Activated CD4-positive, alpha-beta T cell treated with anti-CD3 and anti-CD28 coated beads, Interleukin-2, amount 10 ng/mL, durations not matched to agents 24 days and 14 days (primary cell): ENCODE measurements at places on chromosomes 12 and 14. TPM values are rescaled to one million over a fixed set of nuclear protein-coding genes. Genes with fewer than 3 reads are reported as not detected.

The TARBP2 gene
- total RNA-seq, result 49.7 and 52.2 TPM in 2 replicates

The IGF1 gene
- total RNA-seq, result 1.1 and 1.8 TPM in 2 replicates

The GPR135 gene
- total RNA-seq, result 1.8 and 2.0 TPM in 2 replicates

The LRRC43 gene
- 0.33 TPM in 1 of 2 replicates, not detected in the other for total RNA-seq

The CLEC4A gene
- total RNA-seq, result 0.97 and 1.5 TPM in 2 replicates

The GLS2 gene
- 1.9 and 2.4 TPM in 2 replicates for total RNA-seq

GRCh38 chr14:33120341-33120740, 181.7 kb downstream of the NPAS3 start:
- H3K27me3 ChIP-seq, result no peaks in the 10 kb centered on the region
- H3K4me3 ChIP-seq, result no peak overlapping the region
- DNase-seq, result no peak
- H3K27ac ChIP-seq, result no peak overlapping the region

DNA sequence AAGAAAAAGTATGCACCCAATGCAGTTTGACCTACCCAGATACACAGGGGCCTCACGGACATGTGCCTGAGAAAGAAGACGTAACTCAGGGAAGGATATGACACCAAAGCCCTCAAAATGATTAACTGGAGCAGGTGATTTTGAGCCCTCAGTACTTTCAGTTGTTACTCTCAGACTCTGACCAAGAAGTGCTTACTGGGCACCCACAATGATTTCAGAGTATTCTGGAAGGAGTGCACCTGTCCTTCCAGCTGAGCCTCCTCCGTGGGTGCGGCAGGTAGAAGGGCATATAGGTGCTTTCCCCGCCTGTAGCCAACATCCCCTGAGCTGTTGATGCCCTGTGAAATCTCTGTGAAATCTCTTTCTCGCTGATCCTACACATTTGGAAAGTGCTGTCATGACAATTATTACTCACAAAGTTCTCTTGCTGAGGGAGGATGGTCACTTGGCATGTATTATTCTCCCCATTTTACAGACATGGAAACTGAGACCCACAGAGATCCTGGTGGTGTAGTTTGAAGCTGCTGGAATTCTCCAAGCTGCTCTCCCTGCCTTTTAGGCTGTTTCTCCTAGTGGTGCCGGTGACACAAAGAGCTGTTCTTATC, 154.3 kb upstream of the CCND2 start:
- peak overlapping the region; percentile 73 for H3K4me3 ChIP-seq
- H3K27ac ChIP-seq, result peak overlapping the region; percentile 89
- peak; percentile 81 for DNase-seq
- no peaks in the 10 kb centered on the region for H3K27me3 ChIP-seq
- peaks cover 60% of the 10 kb centered on the region for H3K4me1 ChIP-seq

GRCh38 chr12:69608114-69608513, 2.6 kb downstream of the LRRC10 start:
- H3K4me1 ChIP-seq, result no peaks in the 10 kb centered on the region
- peaks cover 5% of the 10 kb centered on the region for H3K36me3 ChIP-seq
- H3K27ac ChIP-seq, result no peak overlapping the region
- H3K27me3 ChIP-seq, result peaks cover 5% of the 10 kb centered on the region

DNA sequence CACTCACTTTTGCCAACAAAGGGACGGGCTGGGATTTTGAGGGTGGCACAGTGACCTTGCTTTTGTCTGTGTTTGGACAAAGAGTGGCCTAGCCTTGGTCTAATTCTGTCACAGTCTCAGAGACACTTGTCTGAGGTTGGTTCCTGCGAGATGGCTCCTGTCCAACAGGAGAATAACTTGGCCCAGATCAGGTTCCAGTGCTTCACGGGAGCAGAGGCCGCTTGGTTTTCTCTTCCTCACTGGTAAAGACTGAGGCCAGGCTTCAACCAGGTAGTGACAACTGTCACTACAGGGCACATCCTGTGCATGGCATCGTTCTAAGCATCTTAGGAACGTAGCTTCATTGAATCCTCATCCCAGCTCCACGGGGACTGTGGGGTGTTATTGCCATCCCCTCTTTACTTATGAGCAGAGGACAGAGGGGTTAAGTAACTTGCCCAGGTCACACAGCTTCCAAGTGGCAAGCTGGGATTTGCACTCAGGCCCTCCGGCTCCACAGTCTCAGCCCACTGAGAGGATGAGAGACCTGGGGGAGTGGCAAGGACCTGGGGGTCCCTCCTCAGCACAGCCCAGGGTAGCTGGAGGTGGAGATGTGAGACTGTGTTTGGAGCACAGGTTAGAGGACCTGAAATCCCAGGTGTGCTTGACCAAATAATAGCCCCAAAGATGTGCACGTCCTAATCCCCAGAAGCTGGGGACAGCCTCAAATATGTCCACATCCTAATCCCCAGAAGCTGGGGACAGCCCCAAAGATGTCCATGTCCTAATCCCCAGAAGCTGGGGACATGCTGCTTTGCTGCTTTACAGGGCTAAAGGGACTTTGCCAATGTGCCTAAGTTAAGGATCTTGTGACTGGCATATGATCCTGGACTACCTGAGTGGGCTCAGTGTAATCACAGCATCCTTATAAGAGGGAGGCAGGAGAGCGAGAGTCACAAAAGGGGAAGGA, 179.2 kb upstream of the RTL1 start:
- H3K27me3 ChIP-seq, result peaks cover 31% of the 10 kb centered on the region
- DNase-seq, result no peak
- H3K36me3 ChIP-seq, result no peaks in the 10 kb centered on the region
- no peaks in the 10 kb centered on the region for H3K4me1 ChIP-seq
- no peak overlapping the region for H3K27ac ChIP-seq

DNA sequence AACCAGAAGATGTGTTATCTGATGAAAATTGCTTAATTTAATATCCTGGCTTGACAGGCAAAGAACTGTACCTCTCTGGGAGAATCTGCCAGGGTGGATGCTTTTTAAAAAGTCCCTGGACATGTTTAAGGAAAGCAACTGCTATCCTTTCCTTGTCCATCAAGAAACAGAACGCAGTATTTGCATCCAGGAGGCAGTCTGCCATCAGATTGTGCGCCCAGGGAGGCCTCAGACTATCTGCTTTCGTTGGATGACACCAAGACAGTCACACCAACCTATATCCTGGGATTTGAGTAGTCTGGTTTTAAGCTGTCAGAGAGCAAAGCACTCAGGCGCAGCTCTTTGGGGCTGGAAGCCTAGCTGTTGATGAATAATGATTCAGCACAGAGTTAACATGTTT, 121.9 kb downstream of the TBX5 start:
- DNase-seq, result no peak
- H3K4me3 ChIP-seq, result no peak overlapping the region
- no peaks in the 10 kb centered on the region for H3K36me3 ChIP-seq
- H3K27me3 ChIP-seq, result peaks cover 1% of the 10 kb centered on the region
- no peak overlapping the region for H3K27ac ChIP-seq

GRCh38 chr12:128266086-128266485, 884 bp upstream of the TMEM132C start:
- H3K4me1 ChIP-seq, result no peaks in the 10 kb centered on the region
- no peak overlapping the region for H3K27ac ChIP-seq
- no peak overlapping the region for H3K4me3 ChIP-seq
- no peaks in the 10 kb centered on the region for H3K36me3 ChIP-seq
- peaks cover 25% of the 10 kb centered on the region for H3K27me3 ChIP-seq
- no peak for DNase-seq

DNA sequence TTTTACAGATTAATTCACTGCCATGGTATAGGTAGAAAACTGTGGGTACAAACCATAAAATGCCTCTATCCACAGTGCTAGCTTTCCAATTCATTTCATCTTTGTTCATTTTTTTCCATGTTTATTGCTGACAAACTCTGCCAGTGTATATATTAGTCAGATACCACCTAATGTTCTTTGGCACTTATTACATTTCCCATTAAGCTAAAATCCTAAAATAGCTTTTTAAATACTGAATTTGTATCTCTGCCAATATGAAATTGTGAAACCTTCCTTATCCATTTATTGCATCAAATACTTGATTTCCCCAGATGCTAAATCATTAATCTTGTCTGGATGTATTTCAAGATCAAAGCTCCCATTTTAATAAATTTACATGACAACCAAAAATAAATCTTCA, 150.1 kb upstream of the FSCB start:
- no peak overlapping the region for H3K4me3 ChIP-seq
- no peaks in the 10 kb centered on the region for H3K36me3 ChIP-seq
- no peak for DNase-seq

DNA sequence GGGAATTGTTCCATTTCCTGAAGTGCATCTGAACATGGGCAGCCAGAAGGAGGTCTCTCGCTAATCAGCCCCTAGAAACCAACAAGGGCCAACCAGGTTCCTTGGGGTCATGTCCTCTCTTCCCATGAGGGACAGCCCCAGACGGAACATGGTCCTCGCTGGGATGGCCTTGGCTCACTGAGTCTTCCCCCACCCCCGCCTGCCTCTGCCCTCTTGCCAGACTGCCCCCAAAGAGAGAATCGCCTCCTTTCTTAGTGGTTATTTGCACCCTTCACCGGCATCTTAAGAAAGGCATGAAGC, 36.4 kb downstream of the CD9 start:
- H3K36me3 ChIP-seq, result peaks cover 4% of the 10 kb centered on the region
- DNase-seq, result no peak
- H3K4me3 ChIP-seq, result no peak overlapping the region
- H3K27me3 ChIP-seq, result peaks cover 3% of the 10 kb centered on the region
